ENCODE measurements at places on chromosomes 2 and 18.

GRCh38 chr2:47867205-47867604 lies 39.1 kb downstream of the FBXO11 start:
- DNase-seq = peak; percentile 59

DNA sequence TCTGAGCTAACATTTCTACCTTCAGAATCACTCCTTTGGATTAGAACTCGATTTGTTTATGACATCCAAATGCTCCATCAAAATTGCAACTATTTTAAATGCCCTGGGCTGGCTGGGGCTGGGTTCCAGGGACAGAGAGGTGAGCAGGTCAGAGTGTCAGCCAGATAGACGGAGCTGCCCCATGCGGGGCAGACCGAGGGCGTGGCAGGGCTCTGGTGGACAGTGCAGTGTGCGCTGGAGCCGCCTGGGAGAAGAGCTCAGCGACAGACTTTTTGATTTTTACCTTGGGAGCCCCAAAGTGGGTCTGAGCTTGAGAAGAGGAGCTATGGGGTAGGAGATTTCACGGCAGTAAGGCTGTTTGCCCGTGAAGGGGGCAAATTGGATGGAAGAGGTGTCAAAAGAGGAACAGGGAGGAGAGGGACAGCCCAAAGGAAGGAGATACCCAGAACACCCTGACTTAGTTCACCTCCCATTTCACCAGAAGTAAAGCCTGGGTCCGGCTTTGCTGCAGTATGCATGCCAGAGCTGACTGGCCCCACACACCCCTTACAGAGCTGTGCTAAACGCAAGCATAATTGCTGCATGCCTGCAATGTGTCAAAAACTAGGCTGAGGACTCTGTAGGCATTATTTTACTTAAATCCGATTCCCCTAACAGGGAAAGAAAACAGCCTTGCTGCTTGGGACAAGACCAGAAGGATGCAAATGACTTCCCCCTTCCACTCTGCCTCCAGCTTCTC lies 33.7 kb downstream of the EN1 start:
- DNase-seq = no peak

GRCh38 chr2:205177546-205177945 lies 504.8 kb upstream of the NRP2 start:
- DNase-seq = no peak

DNA sequence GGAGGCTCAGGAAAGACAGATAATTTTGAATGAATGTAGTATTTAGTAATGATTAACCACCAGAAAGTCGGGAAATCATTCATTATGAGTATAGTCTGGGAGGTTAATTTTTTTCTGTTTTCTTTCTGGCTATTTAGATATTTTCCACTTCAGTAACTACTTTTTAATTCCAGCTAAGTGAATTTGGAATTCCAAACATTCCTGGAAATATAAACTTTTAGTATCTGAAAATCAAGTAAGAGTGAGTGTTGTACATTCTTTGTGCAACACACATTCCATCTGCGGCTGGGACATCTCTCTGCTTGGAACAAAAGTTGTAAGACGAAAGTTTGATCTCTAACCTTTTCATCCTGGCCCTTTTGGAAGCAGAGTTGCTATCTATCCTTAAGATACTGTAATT lies 275.7 kb upstream of the SPRED2 start:
- no peak for DNase-seq

- no peak for DNase-seq
These were observed 27.6 kb downstream of the C2orf76 start for GRCh38 chr2:119338826-119339561.

DNA sequence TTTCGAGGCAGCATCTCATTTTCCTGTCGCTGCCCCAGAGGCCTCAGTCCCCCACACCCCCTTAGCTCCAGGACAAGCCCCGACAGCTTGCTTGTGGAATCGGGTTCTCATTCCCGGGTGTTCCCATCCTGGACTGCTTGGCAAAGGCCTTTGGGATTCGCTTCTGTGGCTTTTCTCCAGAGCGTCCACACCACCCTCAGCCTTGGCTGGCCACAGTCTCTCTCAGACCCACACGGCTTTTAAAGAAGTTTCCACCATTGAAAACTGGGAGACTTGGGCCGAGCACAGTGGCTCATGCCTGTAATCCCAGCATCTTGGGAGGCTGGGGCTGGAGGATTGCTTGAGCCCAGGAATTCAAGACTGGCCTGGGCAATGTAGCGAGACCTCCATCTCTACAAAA lies 2.7 kb downstream of the ESPNL start:
- DNase-seq = no peak

DNA sequence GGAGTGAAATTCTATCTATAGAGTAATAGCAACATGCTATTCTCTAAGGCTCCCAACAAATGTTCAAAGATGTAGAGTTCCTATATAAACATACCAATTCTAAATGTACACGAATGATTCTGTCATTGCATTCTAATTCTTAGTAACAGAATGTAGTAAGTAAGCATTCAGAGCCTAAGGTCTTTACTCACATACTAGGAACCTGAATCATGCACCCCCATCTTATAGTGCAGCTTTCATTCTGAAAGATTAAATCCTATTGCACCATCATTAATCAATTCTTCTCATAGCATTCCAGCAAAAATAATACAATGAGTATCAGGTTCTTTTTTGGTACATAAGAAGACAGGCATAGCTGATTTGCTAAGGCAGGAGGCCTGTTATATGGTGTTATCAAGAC lies 230.0 kb downstream of the NCKAP5 start:
- no peak for DNase-seq

DNA sequence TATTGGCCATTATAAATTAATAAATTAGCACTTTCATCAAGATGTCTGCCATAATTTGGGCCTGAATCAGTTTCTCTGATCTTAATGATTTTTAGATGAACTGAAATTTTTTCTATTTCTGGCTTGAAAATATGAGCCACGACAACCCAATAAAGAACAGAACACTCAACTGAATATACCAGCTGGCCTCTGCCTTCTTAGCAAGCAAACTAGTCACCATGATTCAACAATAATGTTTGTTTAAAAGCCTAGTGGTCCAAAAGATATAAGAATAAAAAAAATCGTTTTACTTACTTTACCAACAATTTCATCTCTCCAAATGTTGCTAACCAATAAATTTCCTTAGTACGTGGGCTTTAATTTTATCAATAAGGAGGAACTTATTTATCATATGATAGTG lies 66.7 kb upstream of the TTN start:
- DNase-seq = no peak

GRCh38 chr2:215878476-215879063 lies 134.8 kb downstream of the MREG start:
- no peak for DNase-seq

DNA sequence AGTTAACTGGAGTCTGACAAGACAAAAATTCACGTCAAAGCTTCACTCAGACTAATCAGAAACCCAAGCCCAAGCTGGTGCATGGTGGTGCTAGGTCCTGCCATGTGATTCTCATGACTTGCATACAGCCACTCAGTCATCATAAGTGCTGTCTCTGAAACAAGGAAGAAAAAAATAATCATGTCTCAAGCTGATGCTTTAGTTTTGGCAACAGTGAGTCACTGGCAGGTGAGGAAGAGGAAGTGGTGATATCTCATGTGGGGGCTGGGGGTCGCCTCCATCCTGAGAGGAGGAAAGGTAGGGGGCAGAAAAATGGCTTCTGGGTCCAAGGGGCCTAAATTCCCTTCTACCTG lies 136.3 kb downstream of the TMEM163 start:
- no peak for DNase-seq

- no peak for DNase-seq
These were observed 28.2 kb downstream of the LPIN2 start for GRCh38 chr18:2984703-2985261.

DNA sequence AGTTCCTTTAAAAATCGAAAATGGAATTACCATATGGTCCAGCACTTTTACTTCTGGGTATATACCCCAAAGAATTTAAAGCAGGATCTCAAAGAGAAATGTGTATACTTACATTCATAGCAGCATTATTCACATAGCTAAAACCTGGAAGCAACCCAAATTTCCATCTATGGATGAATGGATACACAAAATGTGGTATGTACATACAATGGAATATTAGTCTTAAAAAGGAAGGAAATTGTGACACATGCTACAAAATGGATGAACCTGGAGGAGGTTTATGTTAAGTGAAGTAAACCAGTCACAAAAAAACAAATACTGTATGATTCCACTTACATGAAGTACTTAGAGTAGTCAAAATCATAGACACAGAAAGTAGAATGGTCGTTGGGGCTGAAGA lies 147.9 kb upstream of the LTBP1 start:
- no peak for DNase-seq

DNA sequence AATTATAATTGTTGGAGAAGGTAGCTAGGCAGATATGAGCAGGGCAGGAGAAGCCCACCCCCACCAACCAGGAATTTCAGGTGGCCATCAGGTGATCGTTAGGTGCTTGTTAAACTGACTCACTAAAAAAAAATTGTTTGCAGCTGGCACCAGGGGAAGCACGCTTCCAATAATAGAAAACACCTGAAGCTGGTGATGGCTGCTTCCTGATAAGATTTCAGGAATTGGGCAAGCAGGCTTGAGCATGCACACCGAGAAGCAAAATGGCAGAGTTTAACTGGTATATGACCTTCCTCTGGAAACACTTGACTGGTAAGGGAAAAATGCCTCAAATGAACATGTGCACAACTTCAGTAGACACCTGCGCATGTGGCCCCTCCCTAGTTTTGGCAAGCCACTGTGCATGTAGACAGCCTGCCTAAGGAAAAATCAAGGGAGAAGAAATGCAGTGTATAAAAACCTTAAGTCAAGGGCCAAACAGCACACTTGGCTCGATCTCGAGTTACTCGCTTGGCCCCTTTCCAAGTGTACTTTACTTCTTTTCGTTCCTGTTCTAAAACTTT lies 292.8 kb downstream of the CCDC85A start:
- DNase-seq = no peak

GRCh38 chr2:203711399-203711798 lies 5.0 kb downstream of the CD28 start:
- no peak for DNase-seq

DNA sequence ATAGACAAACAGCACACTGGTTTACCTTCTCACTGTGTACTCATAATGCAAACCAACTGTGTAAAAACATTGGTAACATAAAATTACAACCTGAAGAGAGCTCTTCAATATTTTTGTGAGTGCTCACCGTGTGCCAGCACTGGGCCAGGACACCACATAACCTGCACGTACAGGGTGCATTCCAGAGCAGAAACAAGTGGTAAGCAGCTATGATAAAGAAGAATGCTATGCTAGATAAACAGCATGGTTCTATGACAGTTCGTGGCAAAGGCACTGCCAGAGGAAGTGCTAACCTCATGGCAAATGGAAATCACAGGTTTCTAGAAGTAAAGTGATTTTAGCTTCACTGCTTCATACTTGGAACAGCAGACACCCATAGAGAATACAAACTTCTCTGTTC lies 343.5 kb downstream of the MTX2 start:
- no peak for DNase-seq

- peak; percentile 69 for DNase-seq
These were observed 2113.3 kb upstream of the PIK3C3 start for GRCh38 chr18:39841482-39842365.

DNA sequence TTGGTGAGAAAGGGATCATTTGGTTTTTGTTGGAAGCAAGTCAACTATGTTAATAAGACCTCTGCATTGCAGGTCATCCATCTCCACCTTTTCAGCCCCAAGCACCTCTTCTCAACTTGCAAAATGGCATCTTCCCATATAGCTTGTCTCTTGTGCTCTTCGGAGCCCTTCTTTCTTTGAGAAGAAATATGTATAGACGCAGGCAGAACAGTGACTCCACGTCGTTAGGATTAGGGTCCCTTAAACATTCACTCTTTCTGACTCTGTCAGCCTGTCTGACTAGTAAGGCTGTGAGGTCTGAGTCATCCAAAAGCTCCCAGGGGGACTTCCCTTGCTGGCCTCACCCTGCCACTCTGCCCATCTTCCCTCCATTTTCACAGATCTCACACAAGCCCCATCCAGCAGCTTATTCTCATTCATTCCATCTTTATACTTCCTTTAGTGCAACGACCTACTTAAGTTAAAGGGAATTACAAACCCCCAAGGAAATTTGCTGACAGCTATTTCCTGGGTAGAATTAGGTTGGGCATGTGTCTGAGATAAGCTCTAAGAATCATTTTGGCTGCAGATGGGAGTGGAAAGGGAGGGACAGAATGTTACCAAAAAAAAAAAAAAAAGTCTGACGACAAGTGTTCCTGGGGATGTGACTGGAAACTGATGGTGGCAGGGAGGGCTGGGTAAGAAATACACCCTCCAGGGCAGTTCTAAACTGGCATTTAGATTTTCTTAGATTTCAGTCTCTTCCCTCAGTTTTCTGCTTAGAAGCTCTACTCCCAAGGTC lies 37.7 kb upstream of the MEX3C start:
- no peak for DNase-seq

DNA sequence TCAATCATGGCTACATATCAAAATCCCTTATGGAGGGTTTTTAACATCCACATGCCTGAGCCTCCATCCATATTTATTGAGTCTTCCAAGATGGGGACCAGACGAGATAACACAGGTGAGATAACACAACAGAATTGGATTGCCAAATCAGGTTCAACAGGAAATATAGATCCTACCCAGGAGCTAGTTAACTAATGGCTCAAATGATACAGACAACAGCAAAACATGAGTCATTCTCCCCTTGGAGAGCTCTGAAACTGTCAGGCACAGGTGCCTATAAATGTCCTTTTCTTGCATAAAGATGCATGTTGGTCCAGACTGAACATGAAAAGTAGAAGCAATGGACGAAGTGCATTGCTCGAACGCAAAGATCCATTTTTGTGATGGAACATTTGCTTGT lies 202.2 kb downstream of the CDH20 start:
- DNase-seq = no peak

GRCh38 chr2:127090281-127091120 lies 16.5 kb downstream of the BIN1 start:
- DNase-seq = no peak

GRCh38 chr2:98376996-98377395 lies 30.7 kb downstream of the CNGA3 start:
- DNase-seq = no peak

- no peak for DNase-seq
These were observed 391.8 kb upstream of the CRIM1 start for GRCh38 chr2:35963824-35964223.

GRCh38 chr2:189521699-189522434 lies 58.7 kb downstream of the SLC40A1 start:
- no peak for DNase-seq

DNA sequence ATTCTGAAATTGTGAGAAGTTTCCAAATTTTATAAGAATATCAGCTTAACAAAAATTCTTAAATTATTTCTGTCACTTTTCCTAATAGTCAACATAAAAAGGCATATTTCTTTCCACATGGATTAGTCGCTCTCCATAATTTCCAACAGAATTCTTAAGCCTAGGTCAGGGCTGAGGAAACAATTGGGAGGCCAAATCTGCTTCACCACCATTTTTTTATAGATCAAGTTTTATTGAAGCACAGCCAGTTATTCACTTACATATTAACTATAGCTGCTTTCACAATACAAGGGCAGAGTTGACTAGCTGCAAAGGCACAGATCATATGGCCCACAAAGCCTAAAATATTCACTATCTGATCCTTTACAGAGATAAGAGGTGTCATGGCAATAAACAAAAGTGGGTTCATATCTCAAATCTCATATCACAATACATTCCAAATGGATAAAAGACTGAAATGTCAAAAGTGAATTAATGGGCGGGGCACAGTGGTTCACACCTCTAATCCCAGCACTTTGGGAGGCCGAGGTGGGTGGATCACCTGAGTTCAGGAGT lies 18.7 kb downstream of the MEMO1 start:
- DNase-seq = no peak
